Mesenchymal stem cell (in vitro differentiated cells and primary cell): ENCODE measurements at places on chromosomes 6 and 20.
A peak's percentile ranks its signal among the peaks of the same experiment; 100 is the strongest.

DNA sequence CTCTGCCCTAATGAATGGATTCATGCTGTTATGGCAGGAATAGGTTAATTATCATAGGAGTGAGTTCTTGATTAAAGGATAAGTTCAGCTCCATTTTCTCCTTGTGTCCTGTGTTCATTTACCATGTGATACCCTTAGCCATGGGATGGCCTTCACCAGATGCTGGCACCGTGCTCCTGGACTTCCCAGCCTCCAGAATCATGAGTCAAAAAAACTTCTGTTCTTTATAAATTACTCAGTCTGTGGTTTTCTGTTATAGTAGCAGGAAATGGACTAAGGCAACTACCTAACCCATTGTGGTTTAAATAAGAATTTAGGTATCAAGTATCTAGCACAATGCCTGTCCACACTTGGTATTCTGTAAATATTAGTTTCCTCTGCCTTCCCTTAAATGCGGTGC, 223.5 kb downstream of the MEI4 start:
- no peak for DNase-seq

DNA sequence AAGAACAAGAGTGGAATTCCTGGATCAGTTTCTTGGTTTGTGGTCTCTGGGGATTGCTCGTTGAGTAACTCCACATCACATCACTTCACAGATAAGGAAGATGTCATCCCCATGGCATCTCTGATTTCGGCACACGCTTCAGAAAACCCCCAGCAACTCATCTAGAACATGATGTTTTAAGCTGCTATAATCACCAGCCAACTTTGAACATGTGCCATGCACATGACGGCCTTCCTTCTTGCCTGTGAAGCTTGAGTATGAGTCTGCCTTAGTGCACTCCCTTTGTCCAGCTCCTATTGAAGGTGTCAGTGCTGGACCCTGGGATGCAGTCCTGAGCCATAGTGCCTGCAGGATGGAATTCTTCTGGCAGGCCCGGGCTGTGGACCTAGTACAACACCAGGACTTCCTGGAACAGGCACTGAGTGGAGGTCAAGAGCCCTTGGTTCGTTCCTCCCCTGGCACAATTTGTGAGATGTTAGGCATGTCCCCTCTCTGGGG, 231.5 kb upstream of the SUPT3H start:
- peak; percentile 86 for DNase-seq

DNA sequence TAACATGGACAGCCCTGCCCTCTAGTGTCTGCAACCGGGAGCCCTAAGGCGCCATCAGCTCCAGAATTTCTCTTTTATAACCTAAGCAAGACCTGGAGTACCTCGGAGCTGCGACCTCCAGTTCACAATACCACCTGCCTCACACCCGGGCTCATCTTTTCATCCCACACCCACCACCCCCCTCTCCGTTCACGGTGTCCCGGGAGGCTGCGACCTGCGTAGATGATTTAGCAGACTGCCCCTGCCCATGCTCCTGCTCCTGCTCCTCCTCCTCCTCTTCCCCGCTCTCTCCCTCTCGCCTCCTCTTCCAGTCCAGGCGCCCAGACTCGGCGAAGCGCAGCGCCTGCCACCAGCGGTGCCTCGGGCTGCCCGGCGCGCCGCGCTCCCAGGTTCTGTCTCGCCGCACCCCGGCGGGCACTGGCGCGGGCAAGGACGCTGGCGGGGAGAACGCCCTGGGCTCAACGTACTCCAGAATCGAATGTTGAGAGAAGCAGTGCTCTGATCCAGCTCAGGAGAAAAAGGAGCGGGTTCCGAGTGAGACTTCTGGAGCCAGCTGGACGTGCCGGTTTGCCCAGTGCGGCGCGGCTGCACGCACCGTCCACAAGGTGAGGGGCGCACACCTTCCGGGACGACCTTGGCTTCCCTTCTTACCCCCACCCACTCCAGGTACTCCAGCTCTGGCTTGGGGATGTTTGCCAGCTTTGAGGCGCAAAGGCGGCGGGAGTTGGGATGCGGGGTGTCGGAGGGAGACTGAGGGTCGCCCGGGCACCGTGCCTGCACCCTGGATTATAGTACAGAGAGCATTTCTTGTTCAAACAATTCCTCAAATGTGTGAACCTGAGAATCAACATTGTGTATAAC, at the start of gene HTR1E:
HTR1E (plus strand) TSS at position 310 of the 861 bp plus-strand sequence. CDS start 77,807 bp downstream, outside the sequence.
- peak; percentile 31 for DNase-seq

- DNase-seq, result peak; percentile 28
Observed at GRCh38 chr6:4180652-4181255, 45.4 kb upstream of the ECI2 start.

- peak; percentile 13 for DNase-seq
Observed at GRCh38 chr20:1964659-1965405, 29.0 kb downstream of the PDYN start.

GRCh38 chr6:132192631-132193030, 208.6 kb downstream of the MOXD1 start:
- no peak for DNase-seq

GRCh38 chr6:18506382-18507017, 119.3 kb downstream of the RNF144B start:
- peak; percentile 9 for DNase-seq

- no peak for DNase-seq
Observed at GRCh38 chr20:39541136-39541803, 579.1 kb downstream of the DHX35 start.

DNA sequence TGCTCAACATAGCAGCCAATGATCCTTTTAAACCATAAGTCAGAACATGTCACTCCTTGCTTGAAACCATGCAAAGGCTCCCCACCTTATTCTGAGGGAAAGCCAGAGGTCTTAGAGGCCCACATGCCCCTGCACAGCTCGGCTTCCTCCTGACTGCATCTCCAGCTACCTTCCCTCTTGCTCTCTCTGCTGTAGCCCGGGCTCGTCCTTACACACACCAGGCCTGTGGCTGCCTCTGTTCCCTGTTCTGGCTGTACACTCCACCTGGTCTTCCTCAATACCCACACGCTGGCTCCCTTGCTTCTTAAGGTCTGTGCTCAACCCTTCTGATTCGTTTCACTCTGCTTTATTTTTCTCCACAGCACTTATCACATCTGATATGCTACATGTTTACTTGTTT, 116.2 kb downstream of the TNFAIP3 start:
- no peak for DNase-seq

DNA sequence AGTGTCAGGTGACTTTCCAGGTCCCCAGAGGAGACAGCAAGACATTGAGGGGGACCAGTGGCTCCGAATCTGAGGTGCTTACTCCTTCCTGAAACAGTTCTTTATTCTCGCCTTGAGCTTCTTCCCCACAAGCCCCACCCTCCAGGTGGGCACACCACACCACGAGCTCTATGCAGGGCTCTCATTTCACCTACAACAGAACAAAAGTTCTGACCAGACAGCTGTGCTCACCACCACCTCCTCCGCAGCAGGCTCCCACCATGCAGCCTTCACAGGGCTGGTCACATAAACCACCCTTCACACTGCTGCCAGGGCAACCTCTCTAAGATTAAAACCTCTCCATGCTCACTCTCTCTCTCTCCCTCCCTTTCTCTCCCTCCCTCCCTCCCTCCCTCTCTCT, 384.5 kb upstream of the ARID1B start:
- DNase-seq, result no peak

DNA sequence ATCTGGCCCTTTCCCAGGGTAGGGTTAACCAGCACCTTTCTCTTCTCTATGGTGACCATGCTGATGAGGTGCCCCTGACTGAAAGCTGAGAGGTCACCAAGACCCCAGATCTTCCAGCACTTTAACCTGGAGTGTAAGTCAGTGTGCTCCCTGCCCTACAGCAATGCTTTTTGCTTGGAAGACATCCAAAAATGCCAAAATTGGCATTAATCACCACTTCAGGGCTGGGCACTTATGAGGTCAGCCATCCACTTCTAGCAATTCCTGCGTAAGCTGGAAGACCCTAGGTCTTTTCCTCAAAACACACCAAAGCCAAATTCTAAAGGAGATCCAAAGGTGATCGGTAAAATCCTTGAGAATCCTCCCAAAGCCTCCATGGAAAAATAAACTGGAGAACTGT, 81.2 kb upstream of the LOC128125822 start:
- DNase-seq, result no peak

DNA sequence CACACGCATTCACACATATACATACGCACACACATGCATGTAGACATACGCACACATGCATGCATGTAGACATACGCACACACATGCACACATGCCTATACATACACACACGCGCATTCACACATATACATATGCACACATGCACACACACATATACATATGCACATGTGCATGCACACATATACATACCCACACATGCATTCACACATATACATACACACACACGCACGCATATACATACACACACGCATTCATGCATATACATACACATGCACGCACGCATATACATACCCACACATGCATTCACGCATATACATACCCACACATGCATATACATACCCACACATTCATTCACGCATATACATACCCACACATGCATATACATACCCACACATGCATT, 80.5 kb downstream of the WDR27 start:
- no peak for DNase-seq

- DNase-seq, result no peak
Observed at GRCh38 chr6:12927746-12928145, 211.2 kb downstream of the PHACTR1 start.

DNA sequence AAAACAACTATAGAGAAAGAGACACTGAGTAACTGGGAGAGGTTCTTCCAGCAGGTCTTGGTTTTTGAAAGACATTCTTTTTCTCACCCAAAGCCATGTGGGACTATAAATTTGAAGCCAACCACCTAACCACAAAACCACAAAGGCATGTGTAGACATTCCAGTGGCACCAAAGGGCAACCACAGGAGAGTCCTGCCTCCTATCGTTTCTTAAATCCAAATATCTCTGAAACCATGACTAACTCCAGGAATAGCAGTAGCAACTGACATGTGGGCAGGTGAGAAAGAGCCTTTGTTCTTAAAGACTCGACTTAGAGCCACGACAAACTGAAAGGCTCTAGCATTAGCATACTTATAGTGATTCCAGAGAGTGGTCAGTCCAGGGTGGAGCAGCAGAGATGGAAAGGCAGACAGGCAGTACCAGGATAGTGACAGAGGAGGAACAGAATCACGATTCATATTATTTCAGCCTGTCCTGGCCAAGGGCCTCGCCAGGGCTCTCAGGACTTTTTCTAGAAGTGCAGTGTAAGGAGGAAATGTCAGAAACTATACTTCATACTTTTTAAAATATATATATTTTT, 9.4 kb upstream of the COL9A1 start:
- DNase-seq, result peak; percentile 65

DNA sequence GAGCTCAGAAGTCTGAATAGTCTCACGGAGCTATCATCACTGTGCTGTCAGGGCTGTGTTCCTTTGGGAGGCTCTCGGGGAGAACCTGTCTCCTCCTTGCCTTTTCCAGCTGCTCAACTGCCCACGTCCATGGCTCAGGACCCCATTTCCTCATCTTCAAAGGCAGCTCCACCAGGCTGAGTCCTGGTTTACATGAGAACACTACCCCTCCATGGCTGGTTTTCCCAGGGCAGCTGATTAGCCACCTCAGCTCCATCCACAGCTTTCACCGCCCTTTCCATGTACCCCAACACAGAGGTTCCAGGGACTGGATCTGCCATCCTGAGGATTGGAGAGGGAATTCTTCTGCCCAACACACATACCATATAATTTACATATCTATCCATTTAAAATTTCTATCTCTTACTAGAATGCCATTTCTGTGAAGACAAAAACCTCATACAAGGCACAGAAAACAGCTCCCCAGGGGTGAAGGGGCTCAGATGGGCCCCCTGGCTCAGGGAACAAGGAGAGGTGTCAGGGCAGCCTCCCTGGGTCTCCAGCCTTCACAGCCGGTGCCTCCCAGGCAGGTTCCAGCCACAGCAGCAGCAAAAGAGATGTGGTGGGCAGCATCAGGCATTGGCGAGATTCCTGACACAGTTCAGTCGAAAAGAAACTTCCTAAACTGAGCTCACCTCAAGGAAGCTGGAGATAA, 2.2 kb upstream of the RAET1E start:
- no peak for DNase-seq

DNA sequence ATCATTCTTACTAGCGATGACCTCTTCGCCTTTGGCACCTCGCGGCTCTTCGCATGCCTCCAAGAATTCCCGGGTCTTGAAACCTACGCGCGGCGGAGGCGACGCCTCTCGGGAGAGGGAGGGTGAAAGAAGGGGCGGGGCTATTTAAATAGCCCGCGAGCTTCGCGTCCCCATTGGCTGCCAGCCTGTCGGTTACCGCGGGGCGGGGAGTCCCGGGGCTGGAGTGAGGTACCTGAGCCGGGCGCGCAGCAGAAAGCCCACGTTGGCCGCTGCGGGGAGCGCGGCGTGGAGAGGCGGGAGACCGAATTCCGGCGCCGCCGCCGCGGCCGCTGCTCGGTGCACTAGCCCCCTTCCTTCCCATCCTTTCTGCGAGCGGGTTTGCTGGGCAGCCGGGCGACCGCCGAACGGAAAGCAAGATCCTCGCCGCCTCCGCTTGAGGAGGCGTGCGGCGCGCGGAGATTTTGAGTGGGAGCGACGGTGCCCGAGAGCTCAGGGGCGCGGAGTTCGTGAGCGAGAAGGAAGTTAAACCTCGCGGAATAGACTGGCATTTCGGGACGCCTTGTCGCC, at the start of gene BMP6:
BMP6 (plus strand) TSS at position 251 of the 567 bp plus-strand sequence. CDS start 857 bp downstream, outside the sequence.
- DNase-seq, result peak; percentile 86

GRCh38 chr6:37638414-37639341, 59.0 kb downstream of the MDGA1 start:
- peak; percentile 32 for DNase-seq

DNA sequence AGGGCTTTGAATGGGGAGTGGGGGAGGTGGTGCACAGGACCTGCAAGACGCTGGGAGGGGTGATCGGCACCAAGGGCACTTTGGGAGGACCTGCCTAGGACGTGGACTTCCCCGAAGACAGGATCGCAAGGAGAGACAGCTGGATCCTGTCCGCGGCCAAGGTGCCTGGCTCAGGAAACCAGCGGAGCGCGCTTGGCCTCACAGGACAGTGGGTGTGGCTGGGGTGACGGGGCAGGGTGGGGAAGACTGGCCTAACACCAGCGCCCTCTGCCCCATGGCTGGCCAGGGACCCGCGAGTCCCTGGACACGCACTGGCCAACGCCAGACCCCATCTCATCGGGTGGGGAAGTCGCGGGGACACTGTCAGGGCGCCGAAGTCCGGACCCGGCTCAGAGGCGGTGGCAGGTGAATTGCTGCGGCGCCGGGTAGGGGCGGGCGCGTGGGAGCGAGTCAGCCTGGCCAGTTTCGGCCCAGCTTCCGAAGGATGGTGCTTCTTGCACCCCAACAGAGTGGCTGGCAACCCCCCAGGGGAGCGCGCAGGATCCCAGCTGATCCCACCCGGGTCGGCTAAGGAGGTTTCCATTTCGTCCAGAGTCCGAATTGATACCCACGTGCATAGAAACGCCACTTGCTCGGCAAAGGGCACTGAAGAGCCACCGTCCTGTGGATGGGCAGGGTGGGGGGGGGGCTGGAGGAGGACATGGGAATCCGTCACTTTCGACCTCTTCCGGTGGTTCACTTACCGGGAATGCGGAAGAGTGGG, 785 bp upstream of the THBD start:
- no peak for DNase-seq

DNA sequence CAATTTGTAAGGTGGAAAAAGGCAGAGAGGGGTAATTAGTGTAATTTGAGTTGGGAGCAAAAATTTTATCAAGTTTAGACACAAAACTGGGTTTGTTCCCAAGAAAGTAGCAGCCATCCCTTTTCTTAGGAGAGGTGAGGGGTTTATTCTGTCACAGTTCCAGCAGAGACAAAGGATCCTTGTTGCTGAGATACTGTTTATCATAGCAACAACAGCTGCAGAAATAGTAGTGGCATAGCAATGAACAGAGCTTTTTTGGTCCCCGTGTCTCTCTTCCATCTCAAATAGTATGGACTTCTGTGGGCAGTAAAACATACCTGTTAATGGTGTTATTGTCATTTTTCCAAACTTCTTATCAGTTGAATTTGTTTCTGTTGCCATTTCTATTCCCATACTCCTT, 23.9 kb downstream of the ZKSCAN8 start:
- DNase-seq, result no peak

GRCh38 chr6:113856375-113856624, 845 bp upstream of the MARCKS start:
- DNase-seq, result no peak
